ENCODE measurements at places on chromosomes 3 and 15. TPM values are rescaled to one million over a fixed set of nuclear protein-coding genes. Genes with fewer than 3 reads are reported as not detected.

GRCh38 chr15:69414701-69415167 is 585 bp downstream of the KIF23 start:
- no peak for DNase-seq

Gene CFAP100
- total RNA-seq = 1.8 TPM

GRCh38 chr15:79311901-79312553 is 1.1 kb downstream of the TMED3 start:
- DNase-seq = peak; percentile 17

DNA sequence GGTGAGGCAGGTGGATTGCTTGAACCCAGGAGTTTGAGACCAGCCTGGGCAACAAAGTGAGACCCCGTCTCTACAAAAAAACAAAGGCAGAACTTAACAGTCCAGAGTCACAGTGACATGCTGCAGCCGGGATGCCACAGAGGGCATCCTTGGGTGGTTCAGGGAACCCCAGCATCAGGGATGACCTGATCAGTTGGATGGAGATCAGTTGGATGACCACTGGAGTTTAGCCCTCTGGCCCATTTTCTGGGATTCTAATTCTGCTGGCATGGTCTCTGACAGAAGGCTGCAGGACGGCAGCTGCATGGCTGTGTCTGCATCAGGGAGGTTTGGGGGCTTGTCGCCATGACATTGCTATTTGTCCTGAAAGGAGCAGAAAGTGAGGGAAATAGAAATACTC is 19.8 kb downstream of the WHAMM start:
- no peak for DNase-seq

GRCh38 chr15:68792901-68793766 is 27.6 kb downstream of the ANP32A start:
- peak; percentile 73 for DNase-seq

- DNase-seq = no peak
These were observed 6.1 kb downstream of the SLC51B start for GRCh38 chr15:65051266-65051665.

GRCh38 chr3:115833074-115833473 is 209.8 kb downstream of the GAP43 start:
- DNase-seq = no peak

- no peak for DNase-seq
These were observed 81.3 kb upstream of the RGMA start for GRCh38 chr15:93170329-93170728.

GRCh38 chr15:100330629-100331215 is 11.1 kb downstream of the ADAMTS17 start:
- DNase-seq = no peak

- DNase-seq = peak; percentile 6
These were observed 114.8 kb downstream of the EOMES start for GRCh38 chr3:27607370-27607769.

Gene CORO2B
- total RNA-seq = 30.2 TPM

DNA sequence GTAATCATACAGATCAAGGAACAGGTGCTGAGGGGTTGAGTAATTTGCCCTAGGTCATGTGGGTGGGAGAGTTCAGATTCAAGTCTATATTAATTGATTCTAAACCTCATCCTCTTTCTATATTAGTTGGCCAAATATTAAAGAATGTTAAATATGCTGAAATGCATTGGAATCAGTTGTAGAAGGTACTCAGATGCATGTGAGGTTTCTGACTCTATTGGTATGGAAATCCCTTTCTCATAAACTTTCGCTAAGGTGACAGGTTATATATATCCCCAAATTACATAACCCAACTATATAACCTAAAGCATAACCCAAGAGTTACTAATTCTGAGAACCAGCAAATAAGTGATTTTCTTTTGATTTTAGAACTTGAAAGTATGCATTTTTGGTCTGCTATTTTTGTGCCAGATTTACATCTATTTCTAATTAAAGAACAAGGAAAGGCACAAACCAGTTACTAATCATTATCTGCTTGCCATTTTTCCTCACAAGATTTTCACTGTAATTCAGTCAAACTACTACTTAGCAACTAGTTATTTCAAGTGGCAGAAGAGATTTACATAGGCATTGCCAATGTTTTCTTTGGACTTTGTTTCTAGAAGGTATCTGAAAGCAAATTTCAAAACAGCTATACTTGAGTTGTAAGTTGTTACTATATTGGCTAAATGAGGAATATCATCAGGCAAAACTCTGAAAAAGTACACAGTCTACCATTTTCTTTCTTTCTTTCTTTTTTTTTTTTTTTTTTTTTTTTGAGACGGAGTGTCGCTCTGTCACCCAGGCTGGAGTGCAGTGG is 201.3 kb downstream of the RBMS3 start:
- no peak for DNase-seq

- no peak for DNase-seq
These were observed 57.3 kb downstream of the FRMD5 start for GRCh38 chr15:44137750-44138149.
